ENCODE measurements at places on chromosomes 12 and 14. TPM values are rescaled to one million over a fixed set of nuclear protein-coding genes. Genes with fewer than 3 reads are reported as not detected.
A peak's percentile ranks its signal among the peaks of the same experiment; 100 is the strongest.

DNA sequence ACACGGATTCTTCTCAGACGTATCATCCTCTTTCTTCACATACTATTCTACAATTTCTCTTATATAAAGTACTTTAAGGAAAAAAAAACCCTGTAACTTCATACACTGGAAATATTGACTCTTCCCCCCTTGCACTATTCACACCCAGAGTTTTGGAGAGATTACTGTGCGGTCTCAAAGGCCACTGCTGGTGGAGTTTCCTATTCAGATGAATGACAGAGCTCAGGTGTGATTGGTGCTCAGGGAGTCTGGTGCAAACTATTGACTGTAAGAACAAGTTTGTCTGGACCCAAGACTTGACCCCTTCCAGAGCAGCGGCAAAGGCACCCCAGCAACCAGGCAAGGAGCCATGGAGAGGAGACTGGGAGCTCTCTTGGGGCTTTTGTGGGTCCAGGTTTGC, 187.5 kb upstream of the OR4E1 start:
- DNase-seq, result no peak
- no peaks in the 10 kb centered on the region for H3K36me3 ChIP-seq
- no peaks in the 10 kb centered on the region for H3K4me1 ChIP-seq
- no peak overlapping the region for H3K27ac ChIP-seq
- H3K27me3 ChIP-seq, result no peaks in the 10 kb centered on the region

DNA sequence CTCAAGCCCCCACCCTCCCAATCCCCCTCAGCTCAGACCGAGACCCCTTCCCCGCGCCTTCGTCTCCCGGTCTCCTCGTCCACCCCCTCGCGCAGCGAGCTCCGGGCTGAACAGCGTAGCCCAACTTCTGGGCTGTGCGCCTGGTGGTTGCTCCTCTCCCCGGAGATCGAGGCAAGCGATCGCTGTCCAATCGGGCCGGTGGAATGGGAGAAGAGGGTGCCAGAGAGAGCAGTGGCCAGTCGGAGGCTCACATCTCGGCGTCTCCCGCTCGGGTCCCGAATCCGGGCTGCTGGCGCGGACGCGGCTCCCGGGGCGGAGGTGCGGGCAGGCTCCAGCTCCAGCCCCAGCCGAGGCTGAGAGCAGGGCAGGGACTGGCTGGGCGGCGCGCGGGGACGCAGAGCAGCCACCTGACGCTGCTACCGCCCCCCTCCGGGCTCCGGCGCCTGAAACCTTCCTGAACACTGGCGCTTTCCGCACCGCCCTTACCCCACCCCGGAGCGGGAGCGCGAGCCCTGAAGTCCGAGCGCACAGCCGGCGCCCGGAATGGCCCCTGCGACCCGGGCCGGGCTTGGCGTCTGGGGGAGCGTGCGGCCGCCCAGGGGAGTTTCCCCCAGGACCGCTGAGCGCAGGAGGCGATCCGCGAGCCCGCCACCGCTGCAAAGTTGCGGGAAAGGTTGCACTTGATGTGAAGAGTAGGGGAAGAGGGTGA, 508 bp upstream of the KCNH5 start:
- no peaks in the 10 kb centered on the region for H3K4me1 ChIP-seq
- H3K4me3 ChIP-seq, result peak overlapping the region; percentile 22
- H3K36me3 ChIP-seq, result no peaks in the 10 kb centered on the region

DNA sequence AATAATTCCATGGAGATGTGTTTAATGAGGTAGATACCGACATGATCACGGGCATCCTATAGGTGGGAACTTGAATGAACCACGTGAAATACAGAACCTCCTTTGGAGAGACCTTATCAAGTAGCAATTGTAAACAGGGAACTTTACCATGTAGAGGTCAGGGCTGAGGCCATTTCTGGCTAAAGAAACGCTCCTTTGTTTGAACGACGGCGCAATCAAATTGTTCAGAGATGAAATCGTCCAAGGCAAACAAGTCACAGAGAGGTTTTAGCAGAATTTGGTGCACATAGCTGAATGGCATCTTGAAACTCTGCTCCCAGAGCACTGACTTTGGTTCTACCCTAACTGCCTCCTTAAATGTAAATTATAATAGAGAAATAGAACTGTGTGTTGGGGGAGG, 9.8 kb downstream of the PRIMA1 start:
- H3K36me3 ChIP-seq, result no peaks in the 10 kb centered on the region
- no peak overlapping the region for H3K4me3 ChIP-seq
- DNase-seq, result no peak
- no peaks in the 10 kb centered on the region for H3K4me1 ChIP-seq
- H3K27ac ChIP-seq, result no peak overlapping the region

DNA sequence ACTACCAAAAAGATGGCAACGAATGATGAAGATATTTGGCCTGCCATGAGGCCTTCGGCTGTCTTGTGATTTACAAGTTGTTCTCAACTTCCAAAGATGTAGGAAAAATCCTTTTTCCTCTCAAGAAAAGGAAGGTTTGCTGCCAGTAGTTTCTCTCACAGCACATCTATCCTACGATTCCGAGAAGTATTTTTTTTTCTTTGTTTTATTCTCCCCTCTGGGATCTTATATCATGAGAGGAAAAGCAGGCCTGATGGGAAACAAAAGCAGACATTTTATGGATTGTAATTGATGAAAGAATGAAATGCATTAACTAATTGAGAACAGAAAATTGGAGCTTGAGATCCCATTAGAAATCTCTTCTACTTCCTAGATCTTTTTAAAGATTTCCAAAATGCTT, 1197.9 kb upstream of the SEL1L start:
- H3K27me3 ChIP-seq, result no peaks in the 10 kb centered on the region
- H3K27ac ChIP-seq, result no peak overlapping the region
- DNase-seq, result no peak
- no peaks in the 10 kb centered on the region for H3K36me3 ChIP-seq
- H3K4me1 ChIP-seq, result no peaks in the 10 kb centered on the region

- DNase-seq, result peak; percentile 20
- no peaks in the 10 kb centered on the region for H3K27me3 ChIP-seq
- no peaks in the 10 kb centered on the region for H3K36me3 ChIP-seq
- H3K27ac ChIP-seq, result no peak overlapping the region
- H3K4me3 ChIP-seq, result no peak overlapping the region
- H3K4me1 ChIP-seq, result 0 out of 2 replicates have a peak, but pooled peaks cover 1% of the 10 kb centered on the region
These were observed 478.4 kb downstream of the RAD51B start for GRCh38 chr14:68297876-68298468.

- DNase-seq, result no peak
- no peaks in the 10 kb centered on the region for H3K4me1 ChIP-seq
- H3K4me3 ChIP-seq, result no peak overlapping the region
- no peaks in the 10 kb centered on the region for H3K27me3 ChIP-seq
These were observed 19.5 kb upstream of the GOLGA5 start for GRCh38 chr14:92774572-92774971.

DNA sequence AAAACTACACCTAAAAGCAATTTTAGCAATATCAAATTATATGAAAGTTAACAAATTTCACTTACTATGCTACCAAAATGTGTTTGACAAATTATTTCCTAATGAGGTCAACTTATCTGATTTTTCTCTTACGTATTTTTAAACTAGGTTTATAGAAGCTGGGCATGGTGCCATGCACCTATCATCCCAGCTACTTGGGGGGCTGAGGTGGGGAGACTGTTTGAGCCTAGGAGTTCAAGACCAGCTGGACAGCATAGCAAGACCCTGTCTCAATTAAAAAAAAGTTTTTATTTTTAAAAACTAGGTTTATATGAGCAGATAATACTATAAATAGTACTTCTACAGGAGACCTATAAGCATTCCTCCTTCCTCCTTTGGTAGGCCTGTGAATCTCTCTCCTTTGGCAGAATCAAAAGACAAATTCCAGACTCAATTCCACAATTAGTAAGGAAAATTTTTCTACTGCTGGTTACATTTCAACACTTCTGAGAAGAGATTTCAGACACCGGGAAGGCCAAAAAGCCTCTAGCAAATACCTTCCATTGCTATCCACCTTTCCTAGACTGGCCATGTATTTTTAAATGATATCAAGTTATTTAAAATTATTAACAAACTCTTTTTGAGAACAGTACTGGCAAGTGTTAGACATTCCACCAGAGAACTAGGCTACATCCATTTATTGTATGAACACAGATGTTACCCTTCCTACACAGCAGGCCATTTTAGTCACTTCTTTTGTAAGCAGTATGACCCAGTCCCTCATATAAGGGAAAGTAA, 34.4 kb downstream of the CDK17 start:
- H3K4me3 ChIP-seq, result no peak overlapping the region
- H3K36me3 ChIP-seq, result no peaks in the 10 kb centered on the region
- DNase-seq, result peak; percentile 20
- peaks cover 60% of the 10 kb centered on the region for H3K4me1 ChIP-seq
- no peak overlapping the region for H3K27ac ChIP-seq

HOXC4 gene
- total RNA-seq, result 2.2 TPM

OTUB2 gene
- 1.9 TPM for total RNA-seq
